ENCODE measurements at places on chromosomes 7 and 10. TPM values are rescaled to one million over a fixed set of nuclear protein-coding genes. Genes with fewer than 3 reads are reported as not detected.

The CCDC71L gene
- total RNA-seq = 21.1 TPM

The KAZALD1 gene
- 16.0 TPM for total RNA-seq

The SHH gene
- total RNA-seq = 0.32 TPM

The BLNK gene
- 0.59 TPM for total RNA-seq

The GPR15LG gene
- total RNA-seq = not detected

The A1CF gene
- 0.30 TPM for total RNA-seq

The SPDYE16 gene
- not detected for total RNA-seq

The MRC1 gene
- total RNA-seq = 0.37 TPM

The MYL7 gene
- total RNA-seq = not detected

The ARHGEF35 gene
- 17.4 TPM for total RNA-seq

The CPA1 gene
- 11.9 TPM for total RNA-seq

The SLC26A3 gene
- total RNA-seq = 0.54 TPM

GRCh38 chr7:116258734-116259133, 48.4 kb downstream of the TES start:
- H3K27me3 ChIP-seq = no peaks in the 10 kb centered on the region
- H3K27ac ChIP-seq = peak overlapping the region; percentile 74
- peaks cover 43% of the 10 kb centered on the region for H3K4me1 ChIP-seq
- peak; percentile 48 for DNase-seq

GRCh38 chr10:121772406-121772805, 155.4 kb downstream of the ATE1 start:
- no peak overlapping the region for H3K4me3 ChIP-seq
- no peak overlapping the region for H3K27ac ChIP-seq
- H3K36me3 ChIP-seq = no peaks in the 10 kb centered on the region

DNA sequence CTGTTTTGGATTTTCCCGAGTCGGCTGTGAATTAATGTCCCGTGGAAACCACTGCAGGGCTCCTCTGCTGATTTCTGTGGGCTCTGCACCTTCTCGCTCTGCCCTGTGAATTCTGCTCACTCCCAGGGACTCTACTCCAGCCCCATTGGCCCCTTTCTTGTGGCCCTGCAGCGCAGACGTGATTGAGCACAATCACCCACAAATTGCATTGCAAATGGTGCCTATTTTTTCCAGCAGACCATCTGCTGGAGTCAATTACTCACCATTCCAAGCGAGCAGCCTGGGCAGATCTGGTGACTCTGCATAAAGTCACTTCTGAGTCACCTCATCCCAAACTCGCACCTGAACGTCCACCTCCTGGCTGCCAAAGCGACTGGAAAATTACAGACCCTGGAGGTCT, 235.8 kb downstream of the PAXIP1 start:
- H3K4me1 ChIP-seq = no peaks in the 10 kb centered on the region
- H3K27ac ChIP-seq = no peak overlapping the region
- H3K36me3 ChIP-seq = no peaks in the 10 kb centered on the region
- DNase-seq = no peak

- DNase-seq = no peak
- H3K4me3 ChIP-seq = no peak overlapping the region
- no peak overlapping the region for H3K27ac ChIP-seq
- H3K27me3 ChIP-seq = no peaks in the 10 kb centered on the region
- no peaks in the 10 kb centered on the region for H3K36me3 ChIP-seq
- H3K4me1 ChIP-seq = peaks cover 8% of the 10 kb centered on the region
Observed at GRCh38 chr7:7803715-7804178, 85.3 kb upstream of the RPA3 start.

DNA sequence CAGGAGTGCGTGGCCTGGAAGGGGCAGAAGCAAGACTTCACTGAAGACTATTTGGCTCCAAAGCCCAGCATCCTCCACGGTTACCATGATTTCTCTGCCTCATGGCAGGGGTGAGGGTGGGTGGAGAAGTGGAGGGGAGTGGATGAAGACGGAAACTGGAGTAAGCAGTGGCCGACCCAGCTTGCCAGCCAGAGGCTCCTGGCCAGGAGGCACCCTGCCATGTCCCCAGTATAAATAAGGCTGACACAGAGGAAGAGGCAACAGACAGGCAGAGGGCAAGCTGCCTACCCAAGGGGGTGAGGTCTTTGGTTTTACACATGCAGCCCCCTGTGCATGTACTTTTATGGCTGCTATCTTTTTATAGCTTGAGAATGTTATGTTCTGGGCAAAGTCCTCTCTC, 102.6 kb upstream of the TBX20 start:
- no peaks in the 10 kb centered on the region for H3K27me3 ChIP-seq
- no peaks in the 10 kb centered on the region for H3K36me3 ChIP-seq
- H3K4me3 ChIP-seq = no peak overlapping the region

GRCh38 chr7:93778384-93778783, 112.2 kb downstream of the TFPI2 start:
- H3K4me1 ChIP-seq = no peaks in the 10 kb centered on the region
- no peak overlapping the region for H3K27ac ChIP-seq
- no peaks in the 10 kb centered on the region for H3K27me3 ChIP-seq
- no peak for DNase-seq

DNA sequence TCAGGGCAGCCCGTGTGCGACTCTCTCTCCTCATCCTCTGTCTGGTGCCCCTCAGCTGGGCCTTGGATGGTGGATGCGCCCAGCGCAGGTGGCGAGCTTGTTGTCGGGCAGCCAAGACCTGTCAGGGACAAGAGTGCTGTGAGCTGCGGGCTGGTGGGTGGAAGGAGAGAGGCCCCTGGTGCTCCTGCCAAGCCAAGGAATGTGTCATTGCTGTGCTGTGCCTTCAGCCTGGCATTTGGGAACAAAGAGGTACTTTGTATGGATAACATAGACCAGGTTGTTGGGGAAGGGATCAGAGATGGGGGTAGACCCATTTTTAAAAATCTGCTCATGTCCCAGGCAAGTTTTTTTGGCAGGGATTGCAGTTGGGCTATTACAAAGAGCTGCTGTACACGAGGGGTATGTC, 120.9 kb downstream of the PKD1L1 start:
- DNase-seq = no peak
- no peak overlapping the region for H3K4me3 ChIP-seq
- H3K36me3 ChIP-seq = no peaks in the 10 kb centered on the region
- peaks cover 5% of the 10 kb centered on the region for H3K27me3 ChIP-seq

- no peak overlapping the region for H3K27ac ChIP-seq
- H3K27me3 ChIP-seq = no peaks in the 10 kb centered on the region
- no peak overlapping the region for H3K4me3 ChIP-seq
- H3K4me1 ChIP-seq = no peaks in the 10 kb centered on the region
- no peak for DNase-seq
Observed at GRCh38 chr7:96157856-96158255, 164.0 kb downstream of the SLC25A13 start.

- H3K27ac ChIP-seq = no peak overlapping the region
- DNase-seq = no peak
- H3K4me1 ChIP-seq = no peaks in the 10 kb centered on the region
- no peaks in the 10 kb centered on the region for H3K36me3 ChIP-seq
Observed at GRCh38 chr10:14186245-14186644, 144.5 kb downstream of the FRMD4A start.

- no peak overlapping the region for H3K4me3 ChIP-seq
- no peak overlapping the region for H3K27ac ChIP-seq
Observed at GRCh38 chr10:95278061-95278988, 12.5 kb downstream of the PDLIM1 start.

DNA sequence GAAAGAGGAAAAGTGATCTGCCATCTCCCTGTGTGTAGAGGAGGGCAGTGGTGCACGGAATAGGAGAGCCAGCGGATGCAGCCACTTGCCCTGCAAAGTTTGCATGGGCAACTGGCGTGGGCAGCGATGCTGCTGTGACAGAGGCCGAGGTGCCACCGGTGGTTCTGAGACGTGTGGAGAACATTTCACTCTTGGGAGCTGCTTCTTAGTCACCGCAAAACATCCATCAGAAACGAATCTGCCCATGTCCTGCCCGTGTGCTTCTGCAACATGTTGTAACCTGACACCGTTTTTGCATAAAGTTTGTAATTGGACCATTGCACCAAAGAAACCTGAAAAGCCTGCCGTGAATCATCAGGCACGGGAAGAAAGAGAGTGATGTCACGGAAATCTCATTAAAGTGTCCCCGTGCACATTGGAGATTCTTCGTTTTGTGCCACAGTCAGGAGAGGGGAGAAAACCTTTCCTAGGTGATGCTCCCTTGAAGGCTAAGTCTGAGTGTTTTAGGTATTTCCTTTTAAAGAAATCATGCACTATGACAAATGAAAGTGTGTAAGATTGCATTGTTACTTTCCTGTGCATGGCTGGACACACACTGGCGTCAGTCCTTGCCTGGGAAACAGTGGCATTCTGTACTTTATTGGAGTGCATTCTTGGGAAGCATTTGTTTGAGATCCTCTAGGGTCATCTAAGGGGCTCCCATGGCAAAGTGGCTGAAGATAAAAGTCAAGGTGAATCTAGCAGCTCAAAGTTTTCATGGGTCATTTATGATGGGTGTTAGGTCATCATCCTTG, 302.6 kb downstream of the KLF6 start:
- peak overlapping the region; percentile 40 for H3K4me3 ChIP-seq
- H3K36me3 ChIP-seq = no peaks in the 10 kb centered on the region
- no peaks in the 10 kb centered on the region for H3K27me3 ChIP-seq
- no peak overlapping the region for H3K27ac ChIP-seq

DNA sequence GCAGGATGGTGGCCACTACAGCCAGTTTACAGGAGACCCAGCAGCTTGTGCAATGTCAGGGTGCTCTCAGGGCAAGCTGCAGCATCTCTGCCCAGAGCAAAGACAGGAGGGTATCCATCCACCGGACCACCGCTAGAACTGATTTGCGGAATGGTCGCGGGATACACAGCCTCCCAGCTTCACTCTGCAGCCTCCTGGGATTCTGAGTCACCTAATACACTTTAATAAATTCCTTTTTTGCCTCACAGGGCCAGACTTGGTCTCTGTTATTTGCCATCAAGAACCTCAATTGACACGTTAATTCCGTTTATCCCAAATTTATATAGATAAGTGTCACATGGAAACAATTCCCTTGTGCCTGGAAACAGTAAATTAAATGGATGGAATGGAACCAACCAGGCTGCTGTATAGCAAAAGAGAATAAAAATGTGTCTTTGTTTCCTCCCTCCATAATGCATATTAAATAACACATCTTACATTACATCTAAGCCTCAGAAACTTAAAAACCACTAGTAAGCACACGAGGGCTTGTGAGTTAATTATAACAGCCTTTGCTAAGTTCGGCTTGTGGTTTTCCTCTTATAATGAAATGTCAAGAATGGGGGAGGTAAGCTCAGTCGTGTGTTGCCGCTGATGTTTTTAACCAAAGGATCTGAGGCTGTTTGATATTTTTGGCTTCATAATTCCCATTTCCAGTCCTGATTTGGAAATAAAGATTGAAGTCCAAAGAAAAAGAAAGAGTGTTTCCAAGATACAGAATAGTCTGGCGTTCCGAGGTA, 52.1 kb downstream of the ADRB1 start:
- H3K27me3 ChIP-seq = no peaks in the 10 kb centered on the region
- H3K4me1 ChIP-seq = no peaks in the 10 kb centered on the region
- no peak overlapping the region for H3K4me3 ChIP-seq

DNA sequence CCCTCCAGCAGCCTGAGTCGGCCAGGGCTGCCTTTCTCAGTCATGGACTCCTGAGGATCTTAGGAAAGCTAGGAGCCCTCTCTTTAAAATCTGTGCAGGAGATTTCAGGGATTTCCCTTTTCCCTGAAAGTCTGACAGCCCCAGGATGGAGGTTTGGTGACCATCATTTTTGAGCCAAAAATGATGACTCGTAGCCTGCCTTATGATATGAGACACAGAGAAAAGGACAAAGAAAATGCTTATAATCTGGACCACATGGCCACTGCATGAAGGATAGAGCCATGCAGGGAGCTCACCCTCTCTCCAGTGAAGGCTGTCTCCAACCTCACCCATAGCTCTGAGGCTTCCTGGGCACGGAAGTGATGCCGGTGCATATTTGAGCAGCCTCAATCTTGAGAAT, 106.6 kb upstream of the CHST15 start:
- no peak for DNase-seq
- H3K27me3 ChIP-seq = no peaks in the 10 kb centered on the region
- no peaks in the 10 kb centered on the region for H3K4me1 ChIP-seq
- no peak overlapping the region for H3K4me3 ChIP-seq

- DNase-seq = no peak
- H3K27me3 ChIP-seq = no peaks in the 10 kb centered on the region
- no peak overlapping the region for H3K4me3 ChIP-seq
- H3K4me1 ChIP-seq = no peaks in the 10 kb centered on the region
- no peak overlapping the region for H3K27ac ChIP-seq
Observed at GRCh38 chr7:123863461-123863860, 18.5 kb downstream of the HYAL4 start.

DNA sequence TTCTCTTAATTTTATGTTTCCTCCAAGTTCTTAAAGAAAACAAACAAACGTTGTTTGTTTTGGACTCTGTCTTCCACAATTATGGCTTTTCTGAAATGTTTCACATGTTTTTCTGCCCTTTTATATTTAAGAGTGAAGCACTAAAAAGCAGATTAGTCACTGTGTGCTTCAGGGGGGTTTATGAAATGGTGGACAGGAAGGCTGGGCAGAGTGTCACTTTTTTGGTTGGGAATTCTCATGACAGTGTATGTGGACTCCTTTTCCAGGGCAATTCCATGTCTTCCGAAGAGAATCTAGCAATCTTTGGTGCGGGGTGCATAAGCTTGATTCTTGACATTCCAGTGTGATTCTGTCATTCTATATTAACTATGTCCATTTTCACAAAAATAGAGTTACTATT, 669.4 kb downstream of the PARD3 start:
- no peak overlapping the region for H3K27ac ChIP-seq
- no peaks in the 10 kb centered on the region for H3K36me3 ChIP-seq
- no peaks in the 10 kb centered on the region for H3K27me3 ChIP-seq
- no peak overlapping the region for H3K4me3 ChIP-seq
- H3K4me1 ChIP-seq = no peaks in the 10 kb centered on the region
- DNase-seq = no peak

DNA sequence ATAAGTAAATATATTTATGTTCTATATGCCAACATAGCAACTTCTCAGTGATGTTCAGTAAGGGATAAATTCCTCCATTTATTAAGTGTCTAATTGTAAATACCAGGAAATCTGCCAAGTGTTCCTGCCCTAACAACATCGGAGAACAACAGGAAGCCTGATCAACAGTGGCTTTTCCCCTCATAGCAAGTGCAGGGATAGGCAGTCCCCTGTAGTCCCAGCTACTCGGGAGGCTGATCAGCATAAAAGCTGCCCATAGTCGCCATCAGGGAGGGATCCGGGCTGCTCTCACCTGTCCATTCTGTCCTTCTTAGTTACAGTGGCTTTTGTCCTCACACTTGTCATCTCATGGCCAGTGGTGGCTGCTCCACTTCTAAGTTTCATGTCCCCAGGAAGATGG, 141.3 kb downstream of the IDE start:
- H3K4me1 ChIP-seq = no peaks in the 10 kb centered on the region
- no peak overlapping the region for H3K27ac ChIP-seq
- no peaks in the 10 kb centered on the region for H3K27me3 ChIP-seq
- DNase-seq = no peak

GRCh38 chr10:114953047-114953446, 15.1 kb downstream of the TRUB1 start:
- no peaks in the 10 kb centered on the region for H3K4me1 ChIP-seq
- H3K27me3 ChIP-seq = no peaks in the 10 kb centered on the region
- no peak overlapping the region for H3K27ac ChIP-seq
- DNase-seq = no peak
- no peak overlapping the region for H3K4me3 ChIP-seq
